ENCODE measurements at places on chromosomes 11 and 22.

- DNase-seq = no peak
Measured at GRCh38 chr11:116231543-116231942, 541.2 kb downstream of the BUD13 start.

DNA sequence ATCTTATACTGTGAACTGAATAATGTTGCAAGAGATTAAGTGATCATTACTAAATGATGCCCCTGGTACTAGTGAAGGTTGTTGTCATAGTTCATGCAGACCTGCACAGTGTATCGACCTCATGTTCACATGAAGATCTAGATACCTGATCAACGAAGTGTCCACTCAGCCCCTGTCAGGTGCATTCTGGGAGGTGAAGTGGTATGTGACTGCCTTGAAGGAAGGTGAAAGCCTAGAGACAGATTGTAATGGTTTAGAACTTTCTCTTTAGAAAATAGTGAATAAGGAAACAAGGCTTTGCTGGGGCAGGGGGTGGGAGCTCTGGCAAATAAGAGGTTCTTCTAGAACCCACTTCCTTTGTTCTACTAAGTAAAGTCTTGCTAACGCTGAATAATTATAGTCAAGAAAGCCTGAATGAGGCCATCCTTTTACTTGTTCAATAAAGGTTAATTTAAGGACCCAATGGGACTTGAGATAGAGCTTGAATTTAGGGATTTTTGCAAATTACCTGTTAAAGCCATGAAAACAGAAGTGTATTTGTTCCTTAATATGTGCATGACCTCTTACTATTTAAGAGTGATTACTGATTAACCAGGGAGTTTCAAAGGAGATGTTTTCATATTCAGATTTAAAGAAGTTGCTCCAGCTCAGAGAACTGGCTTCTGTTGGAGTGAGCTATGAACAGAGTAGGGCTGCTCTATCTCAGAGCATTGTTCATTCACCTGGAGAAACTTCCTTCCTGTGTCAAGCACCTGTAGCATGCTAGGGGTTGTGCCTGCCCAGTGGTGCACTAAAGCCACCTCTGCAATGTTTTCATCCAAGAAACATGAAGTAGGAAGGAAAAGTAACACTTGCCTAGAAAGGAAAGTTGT lies 45.3 kb downstream of the C22orf31 start:
- no peak for DNase-seq

DNA sequence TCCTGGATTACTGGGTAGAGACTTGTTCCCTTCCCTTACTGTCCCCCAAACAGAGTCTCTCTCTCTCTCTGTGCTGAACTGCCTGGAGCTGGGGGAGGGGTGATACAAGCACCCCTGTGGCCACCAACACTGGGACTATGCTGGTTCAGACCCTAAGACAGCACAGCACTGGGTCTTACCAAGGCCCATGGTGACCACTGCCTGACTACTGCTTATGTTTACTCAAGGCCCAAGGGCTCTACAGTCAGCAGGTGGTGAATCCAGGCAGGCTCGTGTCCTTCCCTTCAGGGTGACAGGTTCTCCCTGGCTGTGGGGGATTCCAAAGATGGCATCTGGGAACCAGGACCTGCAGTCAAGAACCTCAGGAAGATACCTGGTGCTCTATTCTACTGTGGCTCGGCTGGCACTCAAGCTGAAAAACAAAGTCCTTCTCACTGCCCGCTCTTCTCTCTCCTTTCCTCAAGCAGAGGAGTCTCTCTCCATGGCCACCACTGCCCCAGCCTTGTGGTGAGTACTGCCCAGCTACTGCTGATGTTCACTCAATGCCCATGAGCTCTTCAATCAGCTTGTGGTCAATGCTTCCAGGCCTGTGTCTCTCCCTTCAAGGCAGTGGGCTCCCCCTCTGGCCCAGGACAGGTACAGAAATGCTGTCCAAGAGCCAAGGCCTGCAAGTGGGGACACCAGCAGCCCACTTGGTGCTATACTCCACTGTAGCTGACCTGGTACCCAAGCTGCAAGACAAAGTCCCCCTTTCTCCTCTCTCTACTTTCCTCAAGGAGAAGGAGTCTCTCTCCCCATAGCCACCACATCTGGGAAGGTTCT lies 41.8 kb upstream of the SHANK2 start:
- DNase-seq = no peak

DNA sequence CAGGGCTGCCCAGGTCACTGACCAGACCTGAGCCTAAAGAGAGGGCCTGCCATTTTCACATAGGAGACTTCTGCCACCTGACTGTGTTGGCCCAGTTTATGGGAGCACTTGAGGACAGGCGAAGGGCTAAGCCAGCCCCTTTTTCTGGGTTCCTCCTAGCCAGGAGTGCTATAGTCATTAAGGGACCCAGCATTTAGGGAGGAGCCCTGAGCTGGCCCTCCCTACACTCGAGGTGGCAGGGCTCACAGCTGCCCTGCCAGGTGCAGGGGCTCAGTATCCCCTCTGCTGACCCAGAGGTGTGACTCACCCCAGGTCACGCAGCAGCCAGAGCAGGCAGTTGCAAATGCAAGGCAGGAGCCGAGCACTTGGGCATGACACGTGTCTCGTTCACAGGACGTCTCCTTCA lies 86.3 kb upstream of the CRYBB3 start:
- peak; percentile 65 for DNase-seq

- no peak for DNase-seq
Measured at GRCh38 chr11:73792584-73792983, 4.9 kb downstream of the MRPL48 start.

DNA sequence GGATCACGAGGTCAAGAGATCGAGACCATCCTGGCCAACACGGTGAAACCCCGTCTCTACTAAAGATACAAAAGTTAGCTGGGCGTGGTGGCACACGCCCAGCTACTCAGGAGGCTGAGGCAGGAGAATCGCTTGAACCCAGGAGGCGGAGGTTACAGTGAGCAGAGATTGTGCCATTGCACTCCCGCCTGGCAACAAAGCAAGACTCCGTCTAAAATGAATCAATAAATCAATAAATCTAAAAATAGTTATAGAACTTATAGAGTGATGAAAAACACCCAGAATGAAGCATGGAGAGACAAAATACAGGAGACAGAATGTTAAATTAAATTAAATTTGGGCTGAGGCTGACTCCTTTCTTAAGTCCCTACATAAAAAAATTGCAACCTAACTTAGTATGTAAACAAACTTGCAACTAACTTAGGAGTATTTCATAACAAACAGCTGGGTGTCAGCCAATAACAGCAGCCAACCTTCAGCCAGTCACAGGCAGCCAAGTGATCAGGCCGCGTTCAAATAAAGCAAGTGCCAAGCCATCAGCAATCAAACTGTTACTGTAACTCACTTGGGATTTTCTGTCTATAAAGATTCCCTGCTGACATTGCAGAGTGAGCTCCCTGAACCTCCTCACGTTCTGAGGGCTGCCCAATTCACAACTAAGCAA lies 7.3 kb upstream of the TP53AIP1 start:
- no peak for DNase-seq

DNA sequence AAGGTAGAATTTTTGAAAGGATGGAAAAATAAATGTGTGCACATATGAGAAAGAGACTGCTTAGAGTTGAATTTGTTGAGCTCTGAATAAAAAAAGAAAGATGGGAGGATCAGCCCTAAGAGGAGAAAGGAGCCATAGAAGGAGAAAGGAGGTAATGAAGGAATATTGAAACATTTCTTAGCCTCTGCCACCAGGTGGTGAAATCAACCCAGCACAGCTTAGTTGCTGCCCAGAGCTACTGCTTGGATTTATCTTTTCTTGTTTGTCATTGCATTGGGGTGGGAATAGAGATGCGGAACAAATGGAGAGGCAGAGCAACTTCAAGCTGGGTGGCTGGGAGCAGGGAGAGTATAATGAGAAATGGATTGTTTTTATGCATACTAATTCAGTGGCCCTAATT lies 80.4 kb downstream of the SERGEF start:
- DNase-seq = no peak

DNA sequence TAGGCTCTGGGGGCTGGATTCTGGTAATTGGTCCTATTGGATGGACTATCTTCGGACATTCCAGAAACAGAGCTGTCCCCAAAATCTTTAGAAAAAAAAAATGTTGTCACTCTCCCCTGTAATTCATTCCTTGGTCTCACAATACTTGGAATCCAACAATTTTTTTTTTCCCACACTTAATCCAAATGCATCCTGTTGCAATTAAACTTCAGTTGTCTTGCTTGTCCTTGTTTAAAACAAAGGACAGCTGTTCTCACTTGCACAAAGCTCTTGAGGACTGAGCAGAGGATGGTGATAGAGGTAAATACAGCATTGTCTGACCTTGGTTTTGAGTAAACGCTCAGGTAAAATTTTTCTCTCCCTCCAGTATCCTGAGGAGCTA lies 75.3 kb downstream of the SC5D start:
- no peak for DNase-seq

All from aorta (tissue), 5 donors.